Activated CD8-positive, alpha-beta T cell treated with anti-CD3 and anti-CD28 coated beads for 36 hours (primary cell): ENCODE measurements at places on chromosomes 1 and 21. TPM values are rescaled to one million over a fixed set of nuclear protein-coding genes. Genes with fewer than 3 reads are reported as not detected.
A peak's percentile ranks its signal among the peaks of the same experiment; 100 is the strongest.

DNA sequence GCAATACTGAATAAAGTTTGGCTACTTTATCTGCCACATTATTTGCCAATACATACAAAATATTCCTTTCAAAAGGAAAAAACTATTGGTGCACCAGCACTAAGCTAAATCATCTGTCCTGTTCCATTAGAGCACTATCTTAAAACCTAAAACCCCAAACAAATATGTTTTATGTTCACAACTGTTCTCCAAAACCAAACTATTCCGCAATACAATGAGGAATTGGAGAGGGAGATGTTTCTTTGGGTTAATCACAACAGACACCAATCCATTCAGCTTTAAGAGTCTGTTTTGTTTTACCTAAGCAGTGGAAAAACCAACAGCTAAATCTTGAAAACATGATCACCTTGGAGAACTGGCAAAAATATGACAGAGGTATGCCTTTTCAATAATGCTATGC is 85.1 kb downstream of the ZNF644 start:
- H3K27ac ChIP-seq: no peak overlapping the region
- peaks cover 62% of the 10 kb centered on the region for H3K36me3 ChIP-seq
- H3K4me1 ChIP-seq: peaks cover 46% of the 10 kb centered on the region

Gene THEM5
- total RNA-seq: not detected

- no peaks in the 10 kb centered on the region for H3K27me3 ChIP-seq
- H3K36me3 ChIP-seq: peaks cover 82% of the 10 kb centered on the region
- peak overlapping the region; percentile 98 for H3K4me3 ChIP-seq
- peak overlapping the region; percentile 99 for H3K27ac ChIP-seq
- peaks cover 92% of the 10 kb centered on the region for H3K4me1 ChIP-seq
These were observed 15.3 kb downstream of the CD2 start for GRCh38 chr1:116769561-116769977.

- no peak overlapping the region for H3K4me3 ChIP-seq
- H3K4me1 ChIP-seq: peaks cover 2% of the 10 kb centered on the region
- H3K36me3 ChIP-seq: no peaks in the 10 kb centered on the region
- H3K27ac ChIP-seq: no peak overlapping the region
- H3K27me3 ChIP-seq: no peaks in the 10 kb centered on the region
- no peak for DNase-seq
These were observed 376.5 kb downstream of the ADGRL2 start for GRCh38 chr1:82177192-82177591.

DNA sequence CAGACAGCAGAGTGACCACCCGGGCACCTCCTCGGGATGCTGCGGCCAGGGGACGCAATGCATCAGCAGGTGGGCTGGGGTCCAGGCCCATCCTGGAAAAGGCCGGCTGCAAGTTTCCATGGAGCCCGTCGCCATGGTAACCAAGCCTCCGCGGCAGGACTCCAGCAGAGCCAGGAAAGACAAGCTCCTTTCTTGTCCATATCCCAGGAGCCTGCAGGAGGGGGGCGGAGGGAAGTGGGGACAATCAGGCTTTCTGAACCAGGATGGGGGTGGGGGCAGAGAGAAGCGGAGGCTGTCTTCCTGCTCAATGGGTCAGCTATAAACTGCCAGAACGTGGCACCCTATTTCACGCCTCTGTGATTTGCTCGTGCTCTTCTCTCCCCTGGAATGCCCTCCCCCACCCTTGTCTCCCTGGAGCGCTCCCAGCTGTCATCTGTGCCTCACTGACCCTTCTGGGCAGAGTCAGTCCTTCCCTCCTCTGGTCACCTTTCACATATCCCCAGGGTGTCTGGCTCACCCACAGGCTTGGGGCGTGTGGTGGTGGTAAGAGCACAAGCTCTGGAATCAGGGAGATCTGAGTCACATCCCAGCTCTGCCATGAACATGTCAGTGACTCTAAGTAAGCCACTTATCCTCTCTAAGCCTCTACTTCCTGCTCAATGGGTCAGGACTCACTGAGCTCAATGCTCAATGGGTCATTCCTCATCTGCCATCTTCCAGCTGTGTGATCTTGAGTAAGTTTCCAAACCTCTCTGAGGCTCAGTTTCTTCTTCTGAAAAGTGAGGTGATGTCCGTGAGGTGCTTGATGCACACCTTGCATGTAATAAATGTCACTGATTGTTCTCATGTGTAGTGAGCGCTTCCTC is 58.9 kb upstream of the LAPTM5 start:
- H3K27ac ChIP-seq: no peak overlapping the region
- no peaks in the 10 kb centered on the region for H3K4me1 ChIP-seq
- DNase-seq: no peak
- no peaks in the 10 kb centered on the region for H3K36me3 ChIP-seq

Gene SLC39A1
- 42.2 TPM for total RNA-seq
